ENCODE measurements at places on chromosomes 13 and 19.
A peak's percentile ranks its signal among the peaks of the same experiment; 100 is the strongest.

DNA sequence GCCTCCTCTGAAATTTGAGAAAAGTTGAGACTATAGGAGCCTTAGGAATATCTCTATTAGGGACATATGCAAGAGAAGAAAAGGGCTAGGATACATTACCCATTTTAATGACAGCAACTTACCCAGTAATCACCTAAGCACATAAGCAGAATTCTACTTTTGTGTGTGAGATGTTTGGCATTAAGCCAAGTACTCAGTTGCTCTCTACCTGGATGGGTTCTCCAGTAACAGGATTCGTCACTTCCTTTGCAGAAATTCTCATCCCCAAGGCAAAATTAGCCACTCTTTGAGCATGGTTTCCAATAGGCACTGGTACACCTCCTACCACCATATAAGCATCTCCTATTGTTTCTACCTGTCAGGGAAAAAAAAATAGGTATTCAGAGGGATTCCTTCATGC, 95.1 kb downstream of the C13orf42 start:
- no peak for DNase-seq

- DNase-seq: no peak
These were observed 21.0 kb upstream of the DPP9 start for GRCh38 chr19:4744451-4745174.

DNA sequence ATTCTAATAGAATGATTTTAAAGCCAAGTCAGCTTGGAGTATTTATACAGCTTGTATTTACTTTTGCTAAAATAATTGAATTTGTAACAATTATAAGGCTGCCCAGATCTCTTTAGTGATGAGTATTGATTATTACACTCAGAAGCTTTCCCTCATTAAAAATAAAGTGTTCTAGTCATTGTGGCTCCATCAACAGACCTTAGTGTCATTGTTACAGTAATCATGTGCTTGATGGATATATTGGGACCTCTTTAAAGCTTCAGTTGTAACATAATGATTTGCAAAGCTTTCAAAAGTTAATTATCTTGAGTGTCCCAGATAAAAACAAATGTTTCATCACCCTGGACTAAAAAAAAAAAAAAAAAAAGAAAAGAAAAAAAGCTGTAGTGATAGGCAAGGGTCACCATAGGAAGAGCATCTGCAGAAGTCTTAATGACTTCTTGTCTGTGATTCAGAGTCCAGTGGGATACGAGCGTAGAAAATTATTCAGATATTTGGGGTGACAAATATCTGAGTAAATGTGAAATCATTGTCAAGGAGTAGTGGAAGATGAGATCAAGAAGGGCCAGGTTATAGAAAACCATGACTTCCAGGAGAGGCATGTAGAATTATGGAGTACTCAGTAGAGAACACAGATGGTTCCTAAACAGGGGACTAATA, 369.6 kb downstream of the DCT start:
- no peak for DNase-seq

- no peak for DNase-seq
These were observed 114.9 kb downstream of the ESD start for GRCh38 chr13:46682015-46682414.

DNA sequence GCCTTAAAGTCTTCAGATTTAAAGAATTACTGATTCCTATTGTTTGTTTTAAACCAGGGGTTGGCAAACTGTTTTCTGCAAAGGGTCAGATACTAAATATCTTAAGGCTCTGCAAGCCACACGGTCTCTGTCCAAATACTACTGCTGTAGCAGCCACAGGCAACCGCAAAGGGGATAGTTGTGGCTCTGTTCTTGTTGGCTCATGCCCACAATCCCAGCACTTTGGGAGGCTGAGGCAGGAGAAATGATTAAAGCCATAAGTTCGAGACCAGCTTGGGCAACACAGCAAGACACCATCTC, 22.4 kb downstream of the RANBP3 start:
- DNase-seq: no peak

DNA sequence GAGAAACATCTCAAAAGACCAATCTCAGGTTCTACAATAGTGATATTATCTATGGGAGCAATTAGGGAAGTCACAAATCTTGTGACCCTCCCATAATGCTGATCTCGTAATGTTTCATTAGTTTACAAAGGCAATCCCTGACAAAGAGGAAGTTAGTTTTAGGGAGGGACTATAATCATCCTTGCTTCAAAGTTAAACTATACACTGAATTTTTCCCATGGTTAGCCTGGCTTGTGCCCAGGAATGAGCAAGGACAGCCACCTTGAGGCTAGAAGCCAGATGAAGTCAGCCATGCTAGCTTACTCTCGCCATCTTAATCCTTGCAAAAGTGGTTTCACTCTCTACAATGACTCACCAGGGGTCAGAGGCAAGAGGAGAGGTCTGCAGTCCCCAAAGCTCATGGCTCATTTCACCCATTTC, 5.4 kb downstream of the CEACAM3 start:
- no peak for DNase-seq

GRCh38 chr13:77390391-77390790, 63.5 kb upstream of the MYCBP2 start:
- DNase-seq: no peak

DNA sequence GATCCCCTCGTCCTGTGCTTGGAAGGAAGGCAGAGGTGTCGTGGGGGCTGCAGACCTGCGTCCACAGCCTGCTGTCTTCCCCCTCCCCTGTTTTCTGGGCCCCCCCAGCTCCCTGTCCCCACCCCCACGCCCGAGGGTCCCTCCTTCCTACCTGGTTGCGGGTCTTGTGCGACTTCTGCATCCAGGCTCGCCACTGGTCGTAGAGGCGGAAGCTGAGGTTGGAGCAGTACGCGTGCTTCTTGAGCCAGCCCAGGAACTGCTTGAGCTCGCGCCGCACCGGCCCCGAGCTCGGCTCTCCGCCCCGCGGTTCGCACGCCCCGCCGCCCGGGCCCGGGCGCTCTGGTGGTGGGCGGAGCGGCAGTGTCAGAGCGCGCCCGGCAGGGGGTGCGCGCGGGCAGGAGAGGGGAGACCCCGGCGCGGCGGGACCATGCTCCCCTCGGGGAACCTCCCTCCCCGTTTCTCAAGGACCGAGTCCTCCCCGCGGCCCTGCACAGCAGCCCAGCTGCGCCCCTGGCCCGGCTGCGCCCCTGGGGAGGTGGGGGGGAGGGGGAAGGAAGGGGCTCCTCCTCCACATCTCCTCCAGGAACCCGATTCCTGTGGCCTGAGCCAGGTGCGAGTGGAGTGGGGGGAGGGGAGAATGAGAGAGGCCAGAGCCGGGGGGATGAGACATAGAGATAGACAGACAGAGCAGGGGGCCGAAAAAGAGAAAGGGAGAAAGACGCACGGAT, 5.7 kb downstream of the REX1BD start:
- peak; percentile 75 for DNase-seq

- DNase-seq: no peak
These were observed 187.2 kb upstream of the SOX1 start for GRCh38 chr13:111879719-111880118.

GRCh38 chr13:41520016-41520659, 62.8 kb downstream of the RGCC start:
- no peak for DNase-seq

GRCh38 chr19:40933025-40933424, 51.0 kb upstream of the CYP2A7 start:
- no peak for DNase-seq

- no peak for DNase-seq
These were observed 2.2 kb upstream of the CERS1 start for GRCh38 chr19:18898081-18898606.

GRCh38 chr13:27427641-27428040, 3.2 kb downstream of the GTF3A start:
- DNase-seq: no peak

DNA sequence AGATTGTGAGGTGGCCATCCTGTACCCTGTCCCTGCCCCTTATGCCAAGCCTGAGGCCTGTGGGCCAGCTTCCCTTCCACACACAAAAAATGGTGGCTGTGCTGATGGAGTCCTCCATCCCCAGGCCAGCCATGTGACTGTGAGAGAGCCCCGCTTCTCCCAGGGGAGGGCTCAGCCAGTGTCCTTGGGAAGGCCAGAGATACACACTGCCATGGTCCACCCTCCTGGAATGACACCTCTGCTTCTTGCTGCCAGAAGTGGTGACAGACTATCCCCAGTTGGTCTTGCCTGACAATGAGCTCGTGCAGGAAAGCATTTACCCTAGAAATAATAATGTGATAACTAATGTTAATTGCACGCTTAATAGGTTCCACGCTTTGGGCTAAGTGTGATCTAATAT, 38.0 kb downstream of the FAM124A start:
- DNase-seq: no peak

All from stimulated activated CD4-positive, alpha-beta T cell treated with anti-CD3 and anti-CD28 coated beads, Interleukin-12 subunit alpha, Interleukin-12 subunit beta, amount 100 ng/mL, for 4 hours (primary cell).